ENCODE measurements at places on chromosomes 6 and 20.

- DNase-seq = peak; percentile 97
Observed at GRCh38 chr20:33686100-33686983, at the start of gene E2F1. E2F1 (minus strand) TSS chr20:33686385; CDS start chr20:33686264, 121 bp downstream.

- DNase-seq = no peak
Observed at GRCh38 chr6:22546236-22546635, 23.1 kb upstream of the HDGFL1 start.

DNA sequence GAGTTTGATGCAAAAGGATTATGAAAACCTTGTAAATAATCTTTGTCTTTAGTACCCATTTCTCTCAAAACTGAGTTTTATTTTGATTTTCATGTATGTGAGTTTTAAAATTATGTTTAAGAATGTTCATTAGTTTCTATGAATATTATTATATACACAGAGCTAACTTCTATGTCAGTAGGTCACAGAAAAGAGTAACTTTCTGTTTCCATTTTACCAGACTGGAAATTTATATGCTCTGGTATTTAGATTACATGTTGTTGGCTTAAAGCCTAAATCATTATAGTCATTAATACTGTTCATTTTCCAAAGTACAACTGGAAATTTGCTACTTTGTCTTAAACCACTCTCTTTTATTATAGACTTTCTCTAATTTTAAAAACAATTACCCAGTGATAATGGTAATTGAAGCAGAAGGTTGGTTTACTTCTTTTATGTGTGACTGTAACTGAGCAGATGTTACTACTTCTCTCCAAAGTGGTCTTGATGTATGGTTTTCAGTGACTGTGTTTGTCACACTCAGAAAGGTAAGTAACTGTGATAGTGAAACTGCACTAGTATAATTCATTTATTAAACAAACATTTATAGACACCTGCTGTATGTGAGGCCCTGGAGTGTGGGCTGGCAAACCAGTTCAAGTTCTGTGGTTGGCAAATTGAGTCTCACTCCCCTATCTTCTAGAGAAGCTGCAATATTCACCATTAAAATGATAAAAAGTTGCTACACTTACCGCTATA, 13.2 kb downstream of the CRYBG1 start:
- DNase-seq = no peak

DNA sequence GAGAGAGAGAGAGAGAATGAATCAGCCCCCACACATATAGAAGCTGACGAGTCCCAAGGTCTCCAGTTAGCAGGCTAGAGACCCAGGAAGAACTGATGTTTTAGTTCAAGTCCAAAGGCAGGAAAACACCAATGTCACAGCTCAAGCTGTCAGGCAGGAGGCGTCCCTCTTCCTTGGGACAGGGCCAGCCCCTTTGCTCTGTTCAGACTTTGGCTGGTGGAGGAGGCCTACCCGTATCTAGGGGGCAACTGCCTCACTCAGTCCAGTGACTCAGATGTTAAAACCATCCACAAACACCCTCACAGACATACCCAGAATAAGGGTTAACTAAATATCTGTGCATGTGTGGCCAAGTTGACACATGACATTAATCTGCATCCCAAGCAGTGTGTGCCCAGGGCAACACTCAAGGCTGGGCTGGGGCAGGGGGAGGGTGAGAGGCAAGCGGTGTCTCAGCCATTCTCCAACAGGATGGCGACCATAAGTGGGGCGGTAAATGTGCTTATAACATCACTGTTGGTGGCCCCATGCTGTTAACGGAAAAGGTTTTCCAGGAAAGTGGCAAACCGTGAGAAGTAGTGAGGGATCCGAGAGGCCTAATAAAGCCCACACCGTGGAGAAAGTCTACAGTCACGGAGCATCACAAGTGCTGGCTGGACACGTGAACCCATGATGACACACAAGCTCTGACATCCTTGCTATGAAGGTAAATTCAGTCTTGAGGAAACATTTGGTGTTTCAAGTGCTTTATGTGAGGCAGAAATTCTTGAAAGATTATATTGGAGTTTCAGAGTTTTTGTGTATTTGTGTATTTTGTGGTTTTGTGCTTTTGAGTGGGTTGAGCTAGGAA, 28.1 kb downstream of the RAMACL start:
- no peak for DNase-seq

DNA sequence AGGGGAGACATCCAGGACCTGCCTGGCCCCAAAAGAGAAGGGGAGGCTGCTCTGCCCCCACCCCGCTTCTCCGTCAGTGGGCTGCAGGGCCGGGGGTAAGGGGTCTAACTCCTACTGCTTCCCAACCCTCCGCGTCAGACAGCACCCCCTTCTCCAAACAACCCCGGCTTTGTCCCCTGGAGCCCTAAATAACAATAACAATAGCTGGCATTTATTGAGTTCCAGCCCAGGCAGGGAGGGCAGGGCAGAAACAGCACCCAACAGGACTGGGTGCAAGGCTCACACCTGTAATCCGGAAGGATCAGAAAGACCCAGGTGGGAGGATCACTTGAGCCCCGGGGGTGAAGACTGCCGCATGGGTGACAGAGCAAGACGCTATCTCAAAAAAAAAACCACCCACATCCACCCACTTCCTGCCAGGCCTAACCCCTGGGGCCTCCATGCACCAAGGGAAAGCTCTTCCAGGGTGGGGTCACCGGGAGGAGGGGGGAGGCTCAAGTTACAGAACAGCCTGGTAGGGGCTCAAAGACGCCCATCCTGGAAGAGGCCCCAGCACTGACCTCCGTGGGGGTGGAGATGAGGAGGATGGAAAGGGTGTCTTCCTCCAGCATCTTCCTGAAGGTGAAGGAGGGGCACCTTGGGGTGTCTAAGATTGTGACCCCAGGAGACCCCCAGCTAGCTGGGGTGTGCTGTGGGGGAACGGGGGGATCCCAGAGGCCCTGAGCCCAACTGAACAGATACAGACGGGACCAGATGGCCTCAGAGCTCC, 1.3 kb upstream of the FNDC11 start:
- DNase-seq = peak; percentile 64

- peak; percentile 68 for DNase-seq
Observed at GRCh38 chr6:12958052-12958706, 241.6 kb downstream of the PHACTR1 start.

DNA sequence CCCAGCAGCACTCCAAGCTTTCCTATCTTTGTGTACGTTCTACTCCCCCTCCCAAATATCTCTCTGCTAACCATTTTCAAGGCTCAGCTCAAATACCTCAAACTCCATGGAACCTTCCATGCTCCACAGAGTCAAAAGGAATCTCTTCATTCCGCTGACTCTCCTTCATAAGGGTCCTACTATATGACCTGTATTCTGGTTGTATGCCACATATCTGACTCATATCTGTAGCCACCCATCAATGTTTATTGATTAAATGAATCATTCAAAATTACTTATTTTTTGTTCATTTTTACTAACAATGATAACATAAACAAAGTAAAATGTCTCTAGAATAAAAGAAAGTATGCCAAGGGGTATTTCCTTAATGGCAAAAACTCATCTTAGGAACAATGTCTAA, 123.2 kb downstream of the ARHGAP18 start:
- DNase-seq = no peak

GRCh38 chr20:33313686-33314314, 30.8 kb downstream of the BPIFB1 start:
- DNase-seq = no peak

GRCh38 chr6:169949511-169950097, 198.2 kb downstream of the ERMARD start:
- no peak for DNase-seq

DNA sequence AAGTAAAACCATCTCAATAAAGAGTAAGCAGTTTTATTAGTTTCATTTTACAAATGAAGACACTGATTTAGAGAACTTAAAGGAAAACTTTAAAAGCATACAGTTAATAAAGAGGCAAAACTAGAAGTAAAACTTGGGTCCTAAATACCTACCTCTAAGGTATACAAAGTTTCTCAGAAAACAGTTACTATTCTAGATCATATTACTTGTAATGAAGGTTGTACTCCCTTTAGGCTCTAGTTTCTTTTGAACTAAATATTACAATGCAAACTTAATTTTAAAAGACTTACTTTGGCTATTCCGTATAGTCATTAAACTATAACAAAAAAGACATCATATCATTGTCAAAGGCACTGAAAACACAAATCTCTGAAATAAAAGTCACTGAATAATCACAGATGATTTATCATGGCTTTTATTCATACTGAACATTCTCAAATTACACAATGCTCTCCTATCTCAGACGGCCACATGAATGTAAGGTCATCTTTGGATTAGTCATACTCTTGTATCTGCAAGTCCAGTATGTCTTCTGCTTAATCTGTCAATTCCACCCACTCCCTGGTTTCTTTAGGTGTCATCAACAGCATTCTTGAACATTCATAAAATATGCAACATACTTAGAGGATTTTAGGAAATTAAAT, 361.6 kb upstream of the RUNX2 start:
- peak; percentile 97 for DNase-seq

GRCh38 chr20:62777528-62777830, 18.8 kb upstream of the MRGBP start:
- DNase-seq = no peak

DNA sequence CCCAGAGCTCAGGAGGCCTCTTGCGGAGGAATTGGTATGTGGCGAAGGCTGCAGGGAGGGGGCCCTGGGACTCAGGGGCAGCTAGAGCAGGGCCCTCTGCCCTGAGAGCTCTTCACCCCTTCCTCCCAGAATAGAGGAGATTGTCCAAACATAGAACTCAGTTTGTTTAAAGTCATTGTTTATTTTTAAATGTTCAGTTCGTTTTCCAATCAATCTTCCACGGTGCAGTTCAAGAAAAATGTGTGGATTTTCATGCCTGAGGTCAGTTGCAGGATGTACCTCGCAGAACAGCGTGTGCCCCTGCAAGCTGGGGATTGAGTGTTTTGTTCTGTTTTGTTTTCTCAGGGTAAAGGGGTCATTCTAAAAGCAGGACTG, 37.2 kb downstream of the MGME1 start:
- DNase-seq = no peak

- DNase-seq = no peak
Observed at GRCh38 chr20:58702859-58703648, 10.5 kb downstream of the NPEPL1 start.

- DNase-seq = no peak
Observed at GRCh38 chr6:154672086-154672485, 61.1 kb upstream of the SCAF8 start.

Data from OCI-M1 (cell line).